Liver (tissue), 10 donors: ENCODE measurements at places on chromosomes 4 and X. TPM values are rescaled to one million over a fixed set of nuclear protein-coding genes. Genes with fewer than 3 reads are reported as not detected.

PSAPL1 gene
- total RNA-seq, result not detected

CLTRN gene
- total RNA-seq, result 1.5 TPM

NALF2 gene
- 0.08 TPM for total RNA-seq

- no peak for DNase-seq
These were observed 65.4 kb downstream of the ANKRD17 start for GRCh38 chr4:73193155-73193554.

- peak; percentile 80 for DNase-seq
These were observed 2.2 kb downstream of the MAMLD1 start for GRCh38 chrX:150365051-150365989.

DNA sequence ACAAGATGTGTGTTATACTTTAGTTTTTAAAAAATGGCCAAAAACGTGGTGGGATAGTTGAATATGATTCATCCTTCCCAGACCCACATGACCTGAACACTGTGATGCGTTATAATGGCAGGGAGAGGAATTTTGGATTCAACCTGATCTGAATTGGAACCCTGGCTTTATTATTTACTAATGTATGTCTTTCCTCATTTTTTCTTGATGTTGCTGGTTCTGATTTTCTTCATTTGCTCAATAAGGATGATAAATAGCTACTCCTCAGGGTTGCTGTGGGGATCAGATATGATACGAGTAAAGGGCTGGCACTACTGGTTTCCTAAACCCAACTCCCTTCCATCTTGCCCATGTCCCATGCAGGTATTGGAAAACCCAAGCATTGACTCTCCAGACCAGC lies 24.2 kb upstream of the ACSL1 start:
- DNase-seq, result no peak

GRCh38 chr4:19026281-19026680 lies 1004.7 kb upstream of the LCORL start:
- DNase-seq, result no peak

GRCh38 chr4:67327245-67328017 lies 217.9 kb downstream of the CENPC start:
- DNase-seq, result peak; percentile 40

GRCh38 chr4:108922191-108922590 lies 159.3 kb upstream of the ETNPPL start:
- DNase-seq, result no peak
